Left ventricle myocardium superior (tissue), 1 donor: ENCODE measurements at places on chromosomes 6 and 20. TPM values are rescaled to one million over a fixed set of nuclear protein-coding genes. Genes with fewer than 3 reads are reported as not detected.

DNA sequence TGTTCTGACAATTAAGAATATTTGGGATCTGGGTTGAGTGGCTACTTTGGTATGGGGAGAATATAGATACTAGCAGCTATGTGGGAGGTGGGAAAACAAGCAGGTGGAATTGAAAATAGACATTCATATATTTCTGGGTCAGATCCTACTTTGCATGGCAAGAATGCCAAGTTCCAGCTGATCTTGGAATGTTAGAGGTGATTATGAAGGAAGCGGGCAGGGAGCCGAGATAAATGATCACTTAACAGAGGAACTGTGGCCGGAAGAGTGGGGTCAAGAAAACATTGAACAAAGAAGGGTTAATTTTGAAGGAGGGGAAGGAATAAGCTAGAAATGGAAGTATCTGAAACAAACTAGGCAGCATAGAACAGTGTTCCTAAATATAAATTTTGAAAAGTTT is 15.4 kb downstream of the PLCB1 start:
- DNase-seq: no peak

DNA sequence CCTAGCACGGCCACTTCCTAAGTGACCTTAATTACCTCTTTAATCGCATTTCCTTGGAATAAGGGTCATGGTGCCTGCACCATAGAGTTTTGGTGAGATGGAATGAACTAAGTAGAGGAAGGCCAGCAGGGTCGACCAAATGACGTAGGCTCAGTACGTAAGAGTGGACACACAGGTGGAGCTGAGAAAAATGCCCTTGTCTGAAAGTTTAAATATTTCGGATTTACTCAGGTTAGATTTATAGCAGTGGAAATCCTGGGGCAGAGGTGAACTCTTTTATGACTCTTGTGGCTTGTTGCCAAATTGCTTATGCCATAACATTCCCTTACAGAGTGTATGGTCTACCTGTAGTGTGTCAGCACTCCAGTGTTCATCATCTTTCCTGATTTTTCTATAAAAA is 23.6 kb upstream of the BTBD3 start:
- DNase-seq: no peak

DNA sequence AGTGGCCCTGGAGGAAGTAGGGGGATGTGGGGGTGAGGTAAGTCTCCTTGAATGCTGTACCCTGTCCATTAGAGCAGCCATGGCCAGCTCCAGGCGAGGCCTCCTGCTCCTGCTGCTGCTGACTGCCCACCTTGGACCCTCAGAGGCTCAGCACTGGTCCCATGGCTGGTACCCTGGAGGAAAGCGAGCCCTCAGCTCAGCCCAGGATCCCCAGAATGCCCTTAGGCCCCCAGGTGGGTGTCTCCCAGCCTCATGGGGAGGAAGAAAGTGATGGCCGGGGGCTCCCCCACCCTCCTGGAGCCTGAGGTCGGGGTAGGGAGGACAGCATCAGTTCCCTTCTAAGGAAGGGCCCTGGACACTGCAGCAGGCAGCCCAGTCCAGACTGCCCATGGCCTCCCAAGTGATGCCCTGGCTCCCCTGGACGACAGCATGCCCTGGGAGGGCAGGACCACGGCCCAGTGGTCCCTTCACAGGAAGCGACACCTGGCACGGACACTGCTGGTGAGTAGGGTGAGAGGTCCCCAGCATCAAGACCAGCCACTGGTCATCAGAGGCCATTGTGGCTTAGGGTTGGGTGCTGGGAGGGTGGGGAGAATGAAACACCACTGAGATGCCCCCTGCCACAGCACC is 1.0 kb downstream of the GNRH2 start:
- DNase-seq: no peak

DNA sequence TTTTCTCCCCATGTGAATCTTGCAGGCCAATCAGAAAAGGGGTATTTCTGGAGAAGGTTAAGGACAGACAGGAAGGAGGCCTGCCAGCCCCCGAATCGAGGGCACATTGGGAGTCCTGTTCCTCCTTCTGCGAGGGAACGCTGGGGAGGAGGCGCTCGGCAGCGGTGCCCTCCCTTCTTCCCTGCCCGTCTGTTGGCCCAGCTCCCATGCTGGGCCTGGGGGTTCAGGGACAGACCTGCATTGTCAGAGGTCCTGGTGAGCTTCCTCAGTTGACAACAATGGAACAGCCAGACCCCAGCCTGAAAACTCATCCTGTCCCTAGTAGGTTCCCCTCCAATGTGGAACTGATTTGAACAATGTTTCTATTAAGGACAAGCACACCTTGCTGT is 15.1 kb upstream of the SYNJ2 start:
- no peak for DNase-seq

GRCh38 chr6:114084327-114084890 is 113.5 kb upstream of the HDAC2 start:
- DNase-seq: no peak

The CST7 gene
- 0.92 TPM for total RNA-seq

The HRH3 gene
- not detected for total RNA-seq

The SGK2 gene
- 0.32 TPM for total RNA-seq

The FOXA2 gene
- total RNA-seq: not detected

The ACTR5 gene
- 3.2 TPM for total RNA-seq

The COL9A3 gene
- total RNA-seq: 2.9 TPM
